ENCODE measurements at places on chromosomes 2 and 18.
A peak's percentile ranks its signal among the peaks of the same experiment; 100 is the strongest.

GRCh38 chr2:36329251-36329650 lies 26.3 kb upstream of the CRIM1 start:
- no peak overlapping the region for H3K4me3 ChIP-seq
- H3K27me3 ChIP-seq = no peaks in the 10 kb centered on the region
- DNase-seq = no peak
- H3K36me3 ChIP-seq = no peaks in the 10 kb centered on the region

GRCh38 chr2:232523682-232524597 lies 2.0 kb upstream of the CHRND start:
- no peak for DNase-seq
- H3K36me3 ChIP-seq = no peaks in the 10 kb centered on the region
- H3K4me3 ChIP-seq = peak overlapping the region; percentile 42
- H3K4me1 ChIP-seq = peaks cover 35% of the 10 kb centered on the region

DNA sequence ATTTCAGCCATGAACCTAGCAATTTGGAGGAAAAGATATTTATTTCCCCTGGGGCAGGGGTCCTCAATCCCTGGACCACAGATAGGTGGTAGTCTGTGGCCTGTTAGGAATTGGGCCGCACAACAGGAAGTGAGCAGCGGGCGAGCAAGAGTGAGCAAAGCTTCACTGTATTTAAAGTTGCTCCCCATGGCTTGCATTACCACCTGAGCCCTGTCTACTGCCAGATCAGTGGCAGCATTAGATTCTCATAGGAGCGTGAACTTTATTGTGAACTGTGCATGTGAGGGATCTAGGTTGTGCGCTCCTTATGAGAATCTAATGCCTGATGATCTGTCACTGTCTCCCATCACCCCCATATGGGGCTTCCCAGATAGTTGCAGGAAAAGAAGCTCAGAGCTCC lies 127.6 kb downstream of the ICOS start:
- H3K36me3 ChIP-seq = no peaks in the 10 kb centered on the region
- H3K4me3 ChIP-seq = no peak overlapping the region
- DNase-seq = no peak
- H3K27ac ChIP-seq = no peak overlapping the region

GRCh38 chr2:233041722-233042323 lies 9.4 kb downstream of the NEU2 start:
- no peaks in the 10 kb centered on the region for H3K36me3 ChIP-seq
- DNase-seq = no peak
- no peaks in the 10 kb centered on the region for H3K27me3 ChIP-seq
- H3K4me3 ChIP-seq = no peak overlapping the region
- no peaks in the 10 kb centered on the region for H3K4me1 ChIP-seq

GRCh38 chr2:192195548-192196418 lies 1.1 kb upstream of the TMEFF2 start:
- no peaks in the 10 kb centered on the region for H3K36me3 ChIP-seq
- H3K27me3 ChIP-seq = peaks cover 91% of the 10 kb centered on the region
- peak; percentile 79 for DNase-seq
- H3K27ac ChIP-seq = no peak overlapping the region

- no peak overlapping the region for H3K4me3 ChIP-seq
- peak; percentile 52 for DNase-seq
- H3K27ac ChIP-seq = no peak overlapping the region
Observed at GRCh38 chr2:240922982-240923537, 16.9 kb downstream of the CROCC2 start.

GRCh38 chr2:20130160-20130560 lies 78.7 kb upstream of the LAPTM4A start:
- no peak overlapping the region for H3K27ac ChIP-seq
- H3K4me3 ChIP-seq = no peak overlapping the region
- H3K27me3 ChIP-seq = no peaks in the 10 kb centered on the region
- no peak for DNase-seq
- H3K36me3 ChIP-seq = no peaks in the 10 kb centered on the region
- H3K4me1 ChIP-seq = peaks cover 11% of the 10 kb centered on the region

GRCh38 chr2:68359889-68360288 lies 5.2 kb upstream of the PLEK start:
- H3K27me3 ChIP-seq = no peaks in the 10 kb centered on the region
- no peak overlapping the region for H3K4me3 ChIP-seq
- DNase-seq = no peak
- H3K4me1 ChIP-seq = no peaks in the 10 kb centered on the region
